ENCODE measurements at places on chromosomes 5 and 9.
A peak's percentile ranks its signal among the peaks of the same experiment; 100 is the strongest.

DNA sequence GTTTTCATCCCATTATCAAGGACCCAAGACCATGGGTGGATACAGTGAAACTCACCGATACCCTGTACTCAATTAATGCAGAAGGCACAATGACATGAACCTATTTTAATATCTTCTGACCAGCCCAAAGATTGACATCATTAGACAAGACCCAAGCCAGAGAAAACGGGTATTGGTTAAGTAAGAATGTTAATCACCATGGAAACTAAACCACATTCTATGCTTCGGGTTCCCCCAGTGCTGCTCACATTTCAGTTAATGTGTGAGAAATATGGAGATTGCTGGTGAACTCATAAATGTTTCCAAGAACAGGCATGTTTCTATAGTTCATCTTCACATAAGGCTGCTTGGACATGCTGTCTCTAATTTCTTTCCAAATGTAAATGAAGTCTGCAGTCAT lies 77.0 kb downstream of the IRX2 start:
- DNase-seq, result no peak

DNA sequence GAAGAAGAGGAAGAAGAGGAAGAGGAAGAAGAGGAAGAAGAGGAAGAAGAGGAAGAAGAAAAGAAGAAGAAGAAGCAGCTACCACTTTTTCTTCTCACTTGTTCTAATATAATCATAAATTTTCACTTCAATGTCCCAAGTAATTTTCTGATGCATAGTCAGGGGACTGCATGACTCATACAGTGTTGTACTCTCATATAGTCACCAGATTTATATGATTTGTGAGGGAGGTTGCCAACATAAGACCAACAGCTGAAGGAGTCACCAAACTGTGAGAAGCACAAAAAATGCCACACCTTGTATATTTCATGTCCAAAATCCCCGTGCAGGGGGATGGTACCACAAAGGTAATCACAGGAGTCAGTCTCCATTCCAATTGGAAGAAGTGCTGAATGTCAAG lies 32.7 kb upstream of the DMRTA1 start:
- DNase-seq, result no peak

DNA sequence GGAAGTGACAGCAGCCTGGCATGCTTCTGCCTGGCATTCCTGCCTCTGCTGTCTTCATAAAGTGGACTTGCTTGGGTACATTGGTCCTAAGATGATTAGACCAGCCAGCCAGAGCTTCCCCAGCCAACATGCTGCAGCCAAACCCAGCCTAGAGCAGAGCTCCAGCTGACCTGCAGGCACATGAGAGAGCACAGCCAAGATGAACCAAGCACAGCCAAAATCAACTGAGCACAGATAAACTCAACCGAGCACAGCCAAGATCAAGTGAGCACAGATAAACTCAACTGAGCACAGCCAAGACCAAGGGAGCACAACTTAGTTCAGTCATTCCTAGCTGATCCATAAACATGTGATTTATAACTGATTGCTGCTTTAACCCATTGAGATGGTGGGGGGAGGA lies 266.5 kb downstream of the MSX2 start:
- DNase-seq, result peak; percentile 55

DNA sequence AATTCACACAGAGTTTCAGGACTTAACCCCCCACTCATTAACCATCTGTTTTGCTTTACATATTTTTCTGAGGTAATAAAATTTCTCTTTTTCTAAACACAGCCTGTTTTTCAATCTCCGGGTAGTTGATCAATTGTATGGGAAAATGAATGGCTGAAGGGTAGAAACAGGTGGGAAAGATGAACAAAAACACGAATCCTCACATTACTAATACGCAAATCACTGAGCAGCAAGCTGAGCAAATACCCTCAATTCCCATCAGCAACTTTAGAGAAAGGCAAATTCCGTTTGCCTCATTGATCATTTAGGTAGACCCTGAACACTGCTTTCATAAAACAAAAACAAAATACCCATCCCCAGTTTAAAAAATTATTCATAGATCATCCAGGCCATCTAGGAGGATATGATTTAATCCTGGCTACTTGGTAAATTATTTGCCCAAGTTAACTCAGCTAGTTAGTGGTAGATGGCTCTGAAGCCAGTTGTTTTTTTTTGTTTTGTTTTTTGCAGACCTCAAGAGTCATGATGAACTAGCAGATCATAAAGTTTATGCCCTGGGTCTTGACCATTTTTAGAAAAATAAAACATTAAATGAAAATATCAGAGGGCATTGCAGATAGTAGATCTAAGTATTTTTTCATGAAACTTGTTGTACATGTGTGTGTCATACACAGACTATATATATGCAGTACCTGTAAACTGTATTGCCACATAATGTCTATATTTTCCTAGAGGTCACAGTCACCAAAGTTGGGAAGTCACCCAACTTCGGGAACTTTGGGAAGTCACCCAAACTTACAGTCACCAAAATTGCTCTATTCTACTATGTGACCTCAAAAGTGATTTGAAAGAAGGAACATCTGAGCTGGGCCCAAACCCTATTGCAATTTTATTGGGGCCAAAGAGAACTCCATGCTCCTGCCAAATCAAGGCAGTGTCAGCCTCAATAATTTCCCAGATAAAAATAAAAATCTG lies 1.6 kb upstream of the CD274 start:
- DNase-seq, result no peak

DNA sequence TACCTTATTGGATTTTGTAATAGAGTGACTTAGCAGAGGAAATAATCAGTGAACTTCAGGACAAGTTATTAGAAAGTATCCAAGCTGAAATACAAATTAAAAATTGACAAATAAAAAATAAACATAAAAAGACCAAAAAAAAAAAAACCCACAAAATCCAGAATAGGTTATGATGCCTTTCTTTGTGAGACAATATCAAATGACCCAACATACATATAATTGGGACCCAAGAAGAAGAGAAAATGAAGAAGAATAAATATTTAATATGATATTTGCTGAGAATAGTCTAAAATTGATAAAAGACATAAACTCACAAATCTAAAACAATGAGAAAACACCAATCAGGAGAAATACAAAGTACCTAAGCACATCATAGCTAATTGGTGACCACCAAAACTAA lies 81.8 kb downstream of the ICE1 start:
- DNase-seq, result no peak
